Activated T-helper 17 cell treated with anti-CD3 and anti-CD28 coated beads, Interleukin-2, amount 50 U/mL, for 72 hours (primary cell): ENCODE measurements at places on chromosomes 3 and 15.

DNA sequence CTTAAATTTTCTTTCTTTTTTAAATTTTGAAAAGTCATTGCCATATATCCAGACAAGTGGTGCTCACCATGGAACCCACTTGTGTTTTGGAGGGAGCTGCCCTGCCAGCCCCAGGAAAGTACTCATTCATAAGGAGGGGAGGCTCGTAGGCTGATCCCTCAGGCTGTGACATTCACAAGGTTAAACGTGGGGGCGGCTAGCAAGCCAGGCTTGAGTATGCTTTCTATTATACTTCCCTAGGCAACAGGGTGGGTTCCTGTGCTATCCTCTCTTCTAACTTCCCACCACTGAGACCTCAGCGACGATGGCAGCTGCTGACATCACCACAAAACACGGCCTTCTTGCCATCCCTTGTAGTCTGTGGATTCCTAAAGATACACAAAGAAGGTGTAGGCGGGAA, 160.5 kb upstream of the C2CD4B start:
- no peak for ATAC-seq

- no peak for ATAC-seq
These were observed 73.0 kb upstream of the FRMD4B start for GRCh38 chr3:69458803-69459365.

DNA sequence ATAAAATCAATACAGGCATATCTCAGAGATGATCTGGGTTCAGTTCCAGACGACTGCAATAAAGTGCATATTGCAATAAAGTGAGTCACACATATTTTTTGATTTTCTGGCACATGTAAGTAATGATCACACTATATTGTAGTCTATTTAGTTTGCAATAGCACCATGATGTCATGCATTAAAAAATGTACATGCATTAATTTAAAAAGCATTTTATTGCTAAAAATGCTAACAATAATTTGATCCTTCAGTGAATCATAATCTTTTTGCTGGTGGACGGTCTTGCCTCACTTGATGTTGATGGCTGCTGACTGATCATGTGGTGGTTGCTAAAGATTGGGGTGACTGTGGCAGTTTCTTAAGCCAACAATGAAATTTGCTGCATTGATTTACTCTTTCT, 511.1 kb downstream of the OTOL1 start:
- ATAC-seq: no peak

- peak; percentile 77 for ATAC-seq
These were observed 21.9 kb downstream of the AKAP13 start for GRCh38 chr15:85402195-85402881.
